Upper lobe of left lung (tissue), 6 donors: ENCODE measurements at places on chromosomes 4 and X. TPM values are rescaled to one million over a fixed set of nuclear protein-coding genes. Genes with fewer than 3 reads are reported as not detected.

- DNase-seq: no peak
These were observed 225.0 kb upstream of the PUDP start for GRCh38 chrX:7372825-7373525.

DNA sequence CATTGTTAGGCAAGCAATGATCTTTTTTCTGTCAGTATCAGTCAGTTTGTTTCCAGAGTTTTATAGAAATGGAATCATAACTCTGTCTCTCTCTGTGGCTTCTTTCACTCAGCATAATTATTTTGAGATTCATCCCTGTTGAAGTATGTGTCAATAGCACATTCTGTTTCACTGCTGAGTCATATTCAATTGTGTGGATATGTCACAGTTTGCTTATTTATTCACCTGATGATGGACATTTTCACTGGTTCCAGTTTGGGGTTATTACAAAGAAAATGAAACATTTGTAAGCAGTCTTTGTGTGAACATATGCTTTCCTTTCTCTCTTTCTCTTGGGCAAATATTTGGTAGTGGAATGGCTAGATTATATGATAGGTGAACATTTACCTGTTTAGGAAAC is 10.2 kb upstream of the ZNF718 start:
- no peak for DNase-seq

UBL4A gene
- total RNA-seq: 33.6 TPM

GRCh38 chrX:39356119-39356807 is 555.0 kb downstream of the MID1IP1 start:
- DNase-seq: peak; percentile 0

DNA sequence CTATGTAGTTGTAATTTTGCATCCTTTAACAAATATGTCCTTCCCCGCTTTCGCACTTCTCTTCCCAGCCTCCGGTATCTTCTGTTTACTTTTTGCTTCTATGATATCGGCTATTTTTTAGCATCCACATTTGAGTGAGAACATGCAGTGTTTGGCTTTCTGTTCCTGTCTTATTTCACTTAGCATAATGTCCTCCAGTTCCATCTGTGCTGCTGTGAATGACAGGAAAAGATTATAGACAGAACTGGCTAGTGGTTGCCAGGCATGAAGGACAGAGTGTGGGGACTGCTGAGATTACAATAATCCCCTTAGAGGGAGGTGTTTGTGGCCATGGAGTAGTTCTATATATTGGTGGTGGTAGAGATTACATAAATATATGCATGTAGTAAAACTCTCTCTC is 588.6 kb downstream of the NLGN4X start:
- DNase-seq: no peak

- DNase-seq: no peak
These were observed 484.5 kb downstream of the IL15 start for GRCh38 chr4:142120921-142121320.

DNA sequence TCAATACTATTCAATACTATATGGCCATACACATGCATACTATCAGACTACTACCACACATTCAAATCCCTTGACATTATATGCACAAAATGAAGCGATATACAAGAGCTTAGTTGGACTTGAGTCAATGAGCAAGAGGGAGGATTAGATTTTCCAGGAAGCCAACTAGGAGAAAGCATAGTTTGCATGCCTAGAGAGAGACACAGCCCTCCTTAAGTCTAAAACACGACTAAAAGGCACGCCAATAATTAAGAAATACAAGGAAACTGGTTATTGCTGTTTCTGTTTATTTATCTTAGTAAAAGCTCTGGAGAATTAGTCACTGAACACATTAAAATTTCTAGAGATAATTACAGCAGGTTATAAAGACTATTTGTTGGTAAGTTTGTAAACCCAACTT is 21.8 kb downstream of the MBNL3 start:
- DNase-seq: no peak

DNA sequence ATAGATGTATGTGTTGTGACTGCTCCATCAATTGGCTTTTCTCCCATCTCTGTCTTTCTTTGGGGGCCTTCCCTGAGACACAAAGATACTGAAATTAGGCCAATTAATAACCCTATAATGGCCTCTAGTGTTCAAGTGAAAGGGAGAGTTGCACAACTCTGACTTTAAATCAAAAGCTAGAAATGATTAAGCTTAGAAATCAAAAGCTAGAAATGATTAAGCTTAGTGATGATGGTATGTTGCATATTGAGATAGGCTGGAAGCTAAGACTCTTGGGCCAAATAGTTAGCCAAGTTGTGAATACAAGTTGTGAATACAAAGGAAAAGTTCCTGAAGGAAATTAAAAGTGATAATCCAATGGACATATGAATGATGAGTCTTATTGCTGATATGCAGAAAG is 452.9 kb upstream of the AGA start:
- no peak for DNase-seq

RAB9B gene
- not detected for total RNA-seq

- no peak for DNase-seq
These were observed 20.8 kb downstream of the SH3BP2 start for GRCh38 chr4:2813446-2814405.

DOK7 gene
- total RNA-seq: 3.8 TPM

- DNase-seq: no peak
These were observed 962.0 kb downstream of the CCSER1 start for GRCh38 chr4:91089178-91089577.

CCKAR gene
- not detected for total RNA-seq

PPP4R3C gene
- not detected for total RNA-seq

GJB1 gene
- total RNA-seq: not detected

UGT2B7 gene
- total RNA-seq: not detected

TRAM1L1 gene
- total RNA-seq: 0.98 TPM

SPCS3 gene
- 47.1 TPM for total RNA-seq

NOX1 gene
- total RNA-seq: not detected

TEX13A gene
- total RNA-seq: not detected

DNA sequence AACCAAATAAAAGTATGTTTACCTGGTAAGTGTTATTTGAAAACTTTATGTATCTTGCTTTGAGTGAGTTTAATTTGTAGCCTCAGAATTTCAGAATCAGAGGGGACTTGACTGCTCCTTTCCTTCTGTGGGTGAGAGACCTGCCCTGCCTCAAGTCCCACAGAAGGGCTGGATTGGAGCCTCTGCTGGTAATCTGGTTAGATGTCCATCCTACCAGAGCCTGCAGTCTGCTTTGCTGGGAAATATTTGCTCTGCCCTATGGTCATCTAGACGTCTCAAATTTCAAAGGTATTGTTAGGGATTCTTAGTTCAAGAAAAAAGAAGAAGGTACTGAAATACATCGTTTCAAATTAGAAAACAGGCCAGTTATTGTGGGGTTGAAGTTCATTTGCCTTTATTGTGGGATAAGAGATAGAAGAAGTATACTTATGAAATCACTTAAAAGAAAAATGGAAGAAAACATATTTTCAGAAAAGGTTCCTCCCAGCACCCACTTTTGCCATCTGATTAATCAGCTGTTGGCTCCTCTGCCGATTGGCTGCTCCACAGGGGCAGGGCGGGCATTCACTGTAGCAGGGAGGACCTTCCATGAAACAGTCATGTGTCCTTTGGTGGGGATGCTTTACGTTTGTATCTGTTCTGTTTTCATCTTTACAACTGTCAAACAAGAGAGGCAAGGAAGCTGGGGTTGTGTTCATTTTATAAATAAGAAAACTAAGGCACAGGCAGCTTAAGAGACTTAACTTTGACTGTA is 73.3 kb upstream of the TLR2 start:
- DNase-seq: no peak

DNA sequence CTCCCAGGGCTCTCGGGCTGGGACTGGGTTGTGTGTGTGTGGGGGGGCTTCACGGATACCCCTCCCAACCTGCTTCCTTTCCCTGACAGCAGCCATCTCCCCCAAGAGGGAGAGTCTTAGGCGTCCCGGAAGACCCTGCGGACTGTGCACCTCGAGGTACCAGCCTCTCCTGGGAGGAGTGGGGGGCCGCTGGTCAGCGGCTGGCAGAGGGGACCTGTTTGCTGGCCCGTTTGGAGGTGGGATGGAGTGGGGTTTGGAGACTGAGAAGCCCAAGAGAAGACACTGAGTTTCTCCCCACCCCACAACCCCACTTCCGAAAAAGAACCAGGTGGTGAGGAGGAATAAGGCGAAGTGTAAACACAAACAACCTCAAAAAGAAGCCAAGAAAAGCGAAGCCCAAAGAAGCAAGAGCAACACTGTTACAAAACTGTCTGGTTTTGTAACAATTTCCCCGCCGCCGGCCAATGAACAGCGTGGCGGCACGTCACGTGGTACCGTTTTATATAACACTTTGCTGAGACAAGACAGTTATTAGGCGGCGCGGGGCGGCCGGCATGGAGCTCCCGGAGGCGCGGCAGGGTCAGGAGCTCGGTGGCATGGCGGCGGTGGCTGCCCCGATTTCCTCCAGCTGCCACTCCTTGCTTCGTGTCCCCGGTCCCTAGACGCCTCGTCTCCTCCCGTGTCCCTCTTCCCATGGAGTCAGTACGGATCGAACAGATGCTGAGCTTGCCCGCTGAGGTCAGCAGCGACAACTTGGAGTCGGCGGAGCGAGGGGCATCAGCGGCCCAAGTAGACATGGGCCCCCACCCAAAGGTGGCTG is at the start of gene LONRF3:
Gene LONRF3, plus strand, starts transcription at position 531 of the 820 bp plus-strand sequence. Its CDS starts 163 bp downstream, at position 694.
- DNase-seq: peak; percentile 85

GRCh38 chr4:107060388-107060787 is 24.3 kb upstream of the DKK2 start:
- DNase-seq: no peak

DNA sequence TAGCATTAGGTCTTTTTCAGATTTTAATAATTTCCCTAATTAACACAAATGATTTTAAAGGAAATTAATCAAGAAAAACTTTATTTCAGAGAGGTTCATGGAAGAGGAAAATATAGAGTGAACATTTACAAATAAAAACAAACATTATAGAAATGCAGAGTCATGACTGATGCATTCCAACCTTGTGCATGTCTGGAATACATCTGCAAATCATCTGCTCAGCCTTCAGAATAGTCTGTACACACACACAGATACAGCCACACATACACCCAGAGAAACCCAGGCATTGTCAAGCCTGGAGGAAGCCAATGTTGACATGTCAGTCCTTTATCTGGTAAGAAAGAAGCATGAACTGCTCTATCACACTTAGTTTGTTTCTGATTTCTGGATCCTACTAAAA is 61.3 kb upstream of the NFKB1 start:
- no peak for DNase-seq

GC gene
- 2.5 TPM for total RNA-seq

DNA sequence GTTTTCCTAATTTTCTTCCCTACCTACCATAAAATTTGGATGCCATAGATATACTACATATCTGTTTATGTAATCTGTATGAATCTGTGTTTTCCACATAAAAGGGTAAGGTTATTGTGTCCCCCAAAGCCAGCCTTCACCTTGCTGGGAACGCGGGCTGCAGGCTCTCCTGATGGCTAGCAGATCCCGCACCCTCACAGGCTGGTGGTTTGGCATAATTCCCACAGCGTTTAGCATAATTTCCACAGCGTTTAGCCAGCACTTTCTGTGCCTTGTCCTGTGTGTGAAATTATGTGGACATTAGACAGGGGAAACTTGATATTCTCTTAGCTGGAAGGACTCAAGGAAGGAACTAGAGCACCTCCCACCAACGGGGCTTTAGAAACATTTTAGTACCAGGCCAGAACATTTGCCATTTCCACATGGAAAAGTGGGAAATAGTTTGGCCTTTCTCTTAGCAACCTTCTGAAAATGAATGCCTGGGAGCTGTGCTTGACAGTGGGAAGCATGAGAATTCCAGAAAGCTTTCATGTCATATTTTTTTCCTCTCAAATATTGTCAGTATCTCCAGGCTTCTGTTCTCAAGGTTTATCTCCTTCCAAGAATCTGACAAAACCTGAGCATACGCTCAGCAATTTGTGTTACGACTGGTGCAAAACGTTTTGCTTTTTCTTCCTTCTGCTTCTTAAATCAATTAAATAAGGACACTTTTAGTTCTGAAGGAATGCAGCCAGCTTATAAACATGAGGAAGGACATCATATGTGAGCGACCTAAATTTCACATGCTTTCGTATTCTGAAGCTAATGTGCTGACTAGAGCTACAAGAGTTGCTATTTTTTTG is 67.9 kb downstream of the STK32B start:
- no peak for DNase-seq

DNA sequence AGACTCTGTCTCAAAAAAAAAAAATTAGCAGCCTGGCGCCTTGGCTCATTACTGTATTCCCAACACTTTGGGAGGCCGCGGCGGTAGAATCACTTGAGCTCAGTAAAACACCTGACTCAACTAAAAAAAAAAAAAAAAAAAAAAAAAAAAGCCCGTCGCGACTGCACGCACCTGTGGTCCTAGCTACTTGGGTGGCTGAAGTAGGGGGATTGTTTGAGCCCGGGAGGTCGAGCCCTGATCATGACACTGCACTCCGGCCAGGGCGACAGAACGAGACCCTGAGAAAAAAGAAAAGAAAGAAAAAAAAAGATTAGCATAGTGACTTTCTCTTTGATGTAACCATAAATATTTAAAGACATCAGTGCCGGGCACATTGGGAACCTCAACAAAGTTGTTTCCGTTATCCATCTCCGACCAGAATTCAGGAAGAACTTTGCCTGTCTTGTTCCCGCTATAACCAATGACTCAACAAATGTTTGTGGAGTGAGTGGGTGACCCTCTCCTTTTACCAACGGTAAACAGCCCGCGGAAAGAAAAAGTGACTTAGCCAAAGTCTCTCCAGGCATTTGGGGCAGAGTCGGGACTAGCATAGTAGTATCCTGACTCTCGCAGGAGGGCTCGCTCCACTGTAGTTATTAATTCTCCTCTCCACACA is 553 bp upstream of the MED28 start:
- no peak for DNase-seq

SEC24B gene
- 26.1 TPM for total RNA-seq

ITM2A gene
- total RNA-seq: 56.9 TPM

DNA sequence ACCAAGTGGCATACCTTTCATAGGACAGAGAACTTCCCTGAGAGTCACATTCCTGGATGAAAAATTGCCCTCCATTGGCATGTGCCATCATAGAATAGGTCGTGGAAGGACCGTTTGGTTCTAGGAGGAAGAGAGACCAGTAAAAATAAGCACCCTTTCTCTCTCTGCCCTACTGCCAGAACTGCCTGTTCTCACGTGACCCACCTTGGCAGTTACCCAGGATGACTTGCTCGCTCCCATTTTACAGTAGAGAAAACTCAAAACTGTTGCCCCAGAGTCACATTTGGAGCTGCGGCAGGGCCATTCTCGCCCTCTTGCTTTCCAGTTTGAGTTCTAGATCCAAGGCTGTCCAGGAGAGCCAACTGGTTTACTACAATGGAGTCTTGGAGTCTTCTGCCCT is 1.1 kb upstream of the NLGN3 start:
- no peak for DNase-seq

DNA sequence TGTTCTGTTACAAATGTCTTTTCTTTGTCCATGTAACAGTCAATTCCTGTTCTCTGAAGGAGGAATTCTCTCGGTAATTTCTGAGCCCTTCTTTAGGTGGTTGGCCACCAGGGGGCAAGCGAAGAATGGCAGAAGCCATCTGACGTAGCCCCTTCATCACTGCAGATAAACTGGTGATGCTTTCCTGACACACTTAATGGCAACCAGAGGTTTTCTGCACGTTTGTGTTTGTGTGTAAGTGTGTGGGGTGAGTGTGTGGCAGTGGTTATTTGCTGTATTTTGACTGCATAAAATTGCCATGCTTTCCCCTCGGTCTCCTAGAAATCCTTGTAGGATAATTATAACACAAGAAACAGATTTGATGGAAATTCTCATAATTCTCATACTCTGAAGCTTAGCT is 64.8 kb upstream of the STOX2 start:
- DNase-seq: no peak

TEX13D gene
- total RNA-seq: not detected
